ENCODE measurements at places on chromosomes 2 and 18.

GRCh38 chr2:74374509-74375205 is 5.5 kb downstream of the DCTN1 start:
- DNase-seq = peak; percentile 99

GRCh38 chr2:68695971-68696370 is 38.6 kb upstream of the ARHGAP25 start:
- no peak for DNase-seq

- DNase-seq = no peak
Observed at GRCh38 chr2:75765798-75766197, 55.1 kb upstream of the GCFC2 start.

DNA sequence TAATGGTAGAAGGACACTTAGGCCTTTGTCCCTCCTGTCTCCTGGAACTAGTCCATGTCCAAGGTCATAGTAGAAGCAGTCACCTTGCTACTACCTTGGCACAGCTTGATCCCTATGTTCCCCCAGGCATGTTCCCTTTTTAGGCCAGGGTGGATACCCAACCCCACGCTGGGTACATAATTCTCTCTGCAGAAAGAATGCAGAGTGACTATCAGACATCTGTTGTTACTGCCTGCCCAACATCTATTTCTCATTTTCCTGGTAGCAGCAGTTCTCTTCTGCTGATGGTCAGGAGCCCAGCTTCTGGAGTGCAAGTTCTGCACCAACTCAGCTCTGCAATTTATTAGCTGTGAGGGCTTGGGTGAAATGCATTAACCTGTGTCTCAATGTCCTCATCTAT is 4.4 kb upstream of the METTL21A start:
- DNase-seq = no peak

DNA sequence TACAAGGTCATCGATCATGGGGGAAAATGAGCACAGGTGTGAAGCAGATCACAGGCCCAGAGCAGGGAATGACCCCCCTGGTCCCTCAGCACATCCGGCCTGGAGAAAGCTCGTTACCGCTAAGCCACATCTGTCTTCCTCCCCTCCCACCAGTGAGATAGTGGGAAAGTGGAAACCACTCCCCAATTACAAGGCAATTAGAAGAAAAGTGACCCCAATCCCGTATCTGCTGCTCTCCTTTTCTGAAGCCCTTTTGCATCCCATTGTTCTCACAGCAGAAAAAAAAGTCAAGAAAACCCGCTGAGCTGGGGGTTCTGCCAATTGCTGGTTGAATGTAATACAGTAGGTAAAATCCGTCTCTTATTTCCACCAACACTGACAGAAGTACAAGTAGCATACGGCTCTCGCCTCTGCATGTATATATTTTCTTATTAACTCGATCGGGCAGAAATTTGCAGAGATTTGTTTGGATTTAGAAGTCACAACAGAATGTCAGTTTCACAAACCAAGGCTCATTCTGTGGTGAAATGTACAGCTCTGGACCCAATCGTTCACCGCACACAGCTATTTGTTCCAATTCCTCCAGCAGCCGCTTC is 287.0 kb downstream of the TCF4 start:
- DNase-seq = peak; percentile 47

- DNase-seq = no peak
Observed at GRCh38 chr2:7523481-7524120, 606.4 kb downstream of the RNF144A start.

DNA sequence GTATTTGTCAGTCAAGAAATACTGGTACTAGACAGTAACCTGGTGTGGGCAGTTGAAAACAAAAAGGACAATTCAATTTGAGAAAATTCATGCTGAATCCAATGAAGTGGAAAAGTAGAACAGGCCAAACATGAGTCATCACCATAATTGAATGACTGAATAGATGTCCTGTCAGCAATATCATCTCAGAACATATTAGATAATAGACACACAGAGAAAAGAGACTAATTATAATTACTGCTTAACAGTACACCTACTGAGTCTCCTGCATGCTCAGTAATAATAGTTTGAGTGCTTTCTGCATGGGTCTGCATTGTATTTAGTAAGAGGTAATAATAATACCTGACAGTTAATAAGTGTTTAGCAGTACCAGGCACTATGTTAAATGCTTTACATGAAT is 138.6 kb upstream of the ZC3H15 start:
- peak; percentile 25 for DNase-seq

DNA sequence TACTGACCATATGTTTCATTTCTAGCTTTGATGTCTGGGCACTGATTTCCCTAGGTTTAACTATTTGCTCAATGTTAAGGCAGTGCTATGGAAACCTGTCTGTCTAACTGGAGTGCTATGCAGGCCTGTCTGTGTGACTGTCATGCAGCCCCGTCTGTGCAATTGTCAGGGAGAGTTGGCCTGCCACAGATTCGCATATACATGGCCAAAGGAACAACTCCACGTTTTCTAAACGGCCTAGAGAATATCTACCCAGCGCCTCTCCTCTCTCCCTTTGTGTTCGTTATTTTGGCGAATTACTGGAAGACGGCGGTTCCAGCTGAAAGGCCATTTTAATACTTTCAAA is 59.6 kb upstream of the PSME4 start:
- no peak for DNase-seq

GRCh38 chr2:168930242-168930641 is 29.2 kb downstream of the G6PC2 start:
- DNase-seq = no peak

GRCh38 chr18:48767090-48767690 is 183.6 kb downstream of the SMAD7 start:
- DNase-seq = peak; percentile 47

GRCh38 chr2:218387369-218388194 is 5.5 kb downstream of the SLC11A1 start:
- peak; percentile 62 for DNase-seq

DNA sequence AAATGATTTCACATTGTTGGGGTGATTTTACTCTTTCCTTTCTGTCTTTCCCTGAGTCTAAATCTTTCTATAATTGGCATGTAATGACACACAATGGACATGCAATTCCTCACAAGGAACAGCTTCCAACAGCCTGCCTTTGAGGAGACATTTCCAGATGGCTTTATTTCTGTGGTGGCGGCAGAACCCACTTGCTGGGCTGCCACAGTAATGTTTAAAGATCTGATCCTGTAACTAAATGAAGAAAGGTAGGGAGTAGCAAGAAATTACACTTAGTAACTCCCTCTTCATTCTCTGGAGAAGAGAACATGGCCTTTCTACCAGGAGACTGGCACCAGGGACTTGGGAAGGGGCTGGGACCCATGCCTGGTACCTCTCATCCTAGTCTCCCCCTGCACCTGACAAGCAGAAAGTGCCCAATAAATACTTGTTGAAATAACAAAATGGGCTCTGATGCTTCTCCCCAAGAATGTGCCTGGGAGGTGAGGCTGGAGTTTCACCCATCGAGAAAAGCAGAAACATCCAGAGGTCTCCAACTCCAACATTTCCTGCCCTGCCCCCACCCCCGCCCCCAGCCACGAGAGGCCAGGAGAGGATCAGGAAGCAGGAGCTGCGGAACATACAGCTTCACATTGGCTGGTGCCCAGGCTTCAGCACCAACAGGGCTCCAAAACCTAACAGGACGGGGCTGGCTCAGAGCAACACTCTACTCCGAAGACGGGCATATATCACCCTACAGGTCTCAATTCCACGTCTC is 92.1 kb downstream of the PXDN start:
- no peak for DNase-seq

GRCh38 chr18:31741097-31741735 is 19.5 kb downstream of the SLC25A52 start:
- peak; percentile 32 for DNase-seq

DNA sequence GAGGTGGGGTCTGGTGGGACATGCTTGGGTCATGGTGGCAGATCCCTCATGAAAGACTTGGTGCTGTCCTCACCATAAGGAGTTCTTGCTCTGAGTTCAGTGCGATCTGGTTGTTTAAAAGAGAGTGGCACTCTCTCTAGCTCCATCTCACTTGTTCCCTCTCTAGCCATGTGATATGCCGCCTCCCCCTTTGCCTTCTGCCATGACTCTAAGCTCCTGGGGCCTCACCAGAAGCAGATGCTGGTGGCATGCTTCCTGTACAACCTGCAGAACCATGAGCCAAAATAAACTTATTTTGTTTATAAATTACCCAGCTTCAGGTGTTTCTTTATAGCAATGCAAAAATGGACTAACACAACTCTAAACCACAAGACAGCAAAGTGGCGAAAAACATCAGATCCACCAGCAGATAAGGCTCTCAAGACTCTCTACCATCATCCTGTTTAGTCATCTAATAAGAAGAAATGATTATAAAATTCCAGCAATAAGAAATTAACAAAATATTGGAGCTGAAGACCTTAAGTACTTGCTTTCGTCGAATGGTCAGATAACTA is 75.5 kb downstream of the OLA1 start:
- no peak for DNase-seq

DNA sequence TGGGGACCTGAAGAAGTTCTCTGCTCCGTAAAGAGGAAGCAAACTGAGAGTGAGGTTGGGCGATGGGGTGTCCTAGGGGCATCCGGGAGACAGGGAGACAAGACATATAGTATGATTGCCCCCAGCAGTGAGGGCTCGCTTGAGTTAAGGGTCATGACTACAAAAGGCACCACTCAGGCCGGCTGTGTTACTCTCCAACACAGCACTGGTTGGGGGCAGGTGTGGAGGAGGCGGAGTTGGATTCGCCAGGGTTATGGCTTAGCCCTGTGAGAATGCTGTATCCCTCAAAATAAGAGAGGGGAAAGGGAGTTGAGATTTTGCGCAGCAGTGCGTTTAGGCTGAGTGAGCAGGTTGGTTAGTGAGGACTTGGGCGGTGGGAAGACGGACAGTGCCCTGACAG is 12.0 kb downstream of the DYSF start:
- no peak for DNase-seq

DNA sequence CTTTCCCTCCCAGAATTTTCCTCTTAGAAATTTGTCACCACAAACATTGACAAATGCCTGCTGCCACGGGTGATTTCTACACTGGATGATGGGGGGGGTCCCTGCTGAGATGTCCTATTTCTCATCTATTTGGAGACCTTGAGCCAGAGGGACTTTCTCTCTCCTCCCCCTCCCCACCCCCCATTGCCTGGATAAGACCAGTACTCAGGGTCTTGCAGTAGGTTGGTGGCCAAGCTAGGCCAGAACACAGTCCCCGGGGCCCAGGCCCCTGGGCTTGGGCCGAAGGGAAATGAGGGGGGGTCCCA is 560 bp upstream of the DUSP2 start:
- DNase-seq = no peak

GRCh38 chr2:21676041-21676440 is 552.3 kb downstream of the TDRD15 start:
- no peak for DNase-seq

- DNase-seq = no peak
Observed at GRCh38 chr2:23005469-23005868, 379.5 kb upstream of the KLHL29 start.

DNA sequence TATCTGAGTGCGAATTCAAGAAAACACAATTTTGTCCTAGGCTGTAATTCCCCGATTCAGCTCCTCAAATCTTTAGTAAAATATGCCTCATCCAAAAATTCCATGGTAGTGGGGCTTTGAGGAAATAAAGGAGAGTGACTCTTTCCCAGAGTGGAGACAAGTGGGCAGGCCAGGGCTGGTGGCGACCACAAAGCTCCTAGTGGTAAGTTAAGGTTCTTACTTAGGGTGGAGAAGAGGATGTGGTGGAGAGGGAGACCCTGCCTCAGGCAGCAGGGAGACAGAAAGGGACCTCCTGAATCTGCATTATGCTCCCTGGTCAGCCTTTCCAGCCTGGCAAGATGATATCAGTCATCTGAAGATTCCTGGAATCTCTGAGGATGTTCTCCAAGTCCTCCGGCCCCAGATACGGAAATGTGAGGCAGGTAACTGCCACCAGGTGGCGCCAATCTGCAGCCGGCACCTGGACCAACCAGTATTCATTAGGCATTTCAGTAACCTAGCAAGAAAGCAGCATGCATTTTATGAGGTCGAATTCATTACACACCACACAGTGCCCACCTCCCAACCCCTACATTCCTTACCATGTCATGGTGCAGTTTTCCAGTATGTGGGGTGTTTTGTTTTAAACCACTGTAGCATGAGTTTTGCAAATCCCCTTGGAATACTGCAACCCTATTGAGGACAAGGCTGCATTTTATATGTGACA is 106.4 kb downstream of the POLE4 start:
- peak; percentile 63 for DNase-seq

DNA sequence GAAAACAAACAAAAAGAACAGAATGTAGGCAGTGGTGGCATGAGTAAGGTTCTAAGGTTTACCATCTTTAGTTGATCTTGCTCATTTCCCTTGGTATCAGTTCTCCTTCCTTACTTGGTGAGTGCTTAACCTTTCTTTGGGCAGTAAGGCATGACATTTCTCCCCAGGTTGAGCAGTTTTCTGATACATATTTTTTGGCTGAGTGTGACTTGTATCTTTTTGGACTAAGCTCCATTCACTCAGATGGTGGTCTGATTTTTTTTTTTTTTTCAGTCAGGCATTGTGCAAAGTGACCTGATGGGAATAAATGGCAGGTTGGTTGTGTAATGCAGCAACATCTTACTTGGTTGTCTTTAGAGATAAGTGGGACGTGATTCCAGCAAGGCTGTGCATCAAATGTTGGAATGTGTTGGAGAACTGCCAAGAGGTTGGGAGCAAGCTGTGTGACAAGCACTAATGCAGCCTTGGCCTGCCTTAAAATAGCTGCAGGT is 15.1 kb downstream of the SPTBN1 start:
- DNase-seq = no peak

DNA sequence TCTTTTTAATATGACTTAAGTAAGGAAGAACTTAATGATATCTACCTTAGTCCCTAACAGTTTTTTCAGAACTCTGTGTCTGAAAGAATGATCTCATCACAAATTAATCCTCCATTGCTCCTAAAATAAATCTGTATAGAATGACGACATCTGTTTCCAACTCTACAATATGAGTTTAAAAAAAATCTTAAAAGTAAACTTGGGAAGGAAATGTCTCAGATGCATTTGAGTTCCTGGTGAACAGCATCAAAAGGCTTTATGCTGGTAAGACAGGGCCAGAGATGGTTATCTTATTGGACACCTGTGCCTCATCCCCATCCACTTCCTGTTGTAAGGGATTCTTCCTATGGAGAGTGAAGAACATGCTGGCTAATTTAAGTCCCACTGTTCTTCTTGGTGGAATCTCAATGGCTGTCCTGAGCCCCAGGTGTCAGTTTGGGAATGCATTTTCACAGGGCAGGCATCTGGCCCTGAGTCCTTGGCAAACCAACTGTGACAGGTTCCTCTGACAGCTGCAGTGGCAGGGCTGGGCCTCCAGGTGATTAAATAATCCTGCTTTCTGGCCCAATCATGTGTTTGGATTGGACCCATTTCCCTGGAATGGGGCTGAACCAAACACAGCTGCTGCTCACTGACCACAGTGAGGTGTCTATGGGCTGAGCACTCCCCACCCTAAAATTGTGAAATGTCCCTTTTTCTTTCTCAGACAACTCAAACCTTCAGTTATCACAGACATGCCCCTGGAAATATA is 12.9 kb upstream of the NCKAP5 start:
- no peak for DNase-seq

DNA sequence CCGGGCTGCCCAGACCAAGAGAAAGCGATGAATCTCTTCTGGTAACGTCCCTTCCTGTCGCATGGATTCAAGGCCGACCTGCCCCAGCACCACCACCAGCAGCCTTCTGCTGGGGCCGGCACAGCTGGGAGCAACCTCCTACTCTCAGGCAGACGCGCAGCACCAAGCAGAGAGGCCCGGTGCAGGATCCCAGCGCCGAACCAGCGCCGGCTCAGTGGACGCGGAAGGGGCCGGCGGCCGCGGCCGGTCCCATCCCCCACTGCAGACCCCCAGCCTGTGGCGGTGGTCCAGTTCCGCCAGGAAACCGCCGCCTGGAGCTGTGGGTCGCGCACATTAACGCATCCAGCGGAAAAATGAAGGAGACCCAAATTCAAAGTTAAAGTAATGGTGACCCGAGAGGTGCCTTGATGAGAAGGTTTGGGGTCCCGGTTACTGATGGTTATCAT is 525 bp upstream of the MAL start:
- DNase-seq = no peak
